PC-3 (cell line): ENCODE measurements at places on chromosomes 4 and X. TPM values are rescaled to one million over a fixed set of nuclear protein-coding genes. Genes with fewer than 3 reads are reported as not detected.

DNA sequence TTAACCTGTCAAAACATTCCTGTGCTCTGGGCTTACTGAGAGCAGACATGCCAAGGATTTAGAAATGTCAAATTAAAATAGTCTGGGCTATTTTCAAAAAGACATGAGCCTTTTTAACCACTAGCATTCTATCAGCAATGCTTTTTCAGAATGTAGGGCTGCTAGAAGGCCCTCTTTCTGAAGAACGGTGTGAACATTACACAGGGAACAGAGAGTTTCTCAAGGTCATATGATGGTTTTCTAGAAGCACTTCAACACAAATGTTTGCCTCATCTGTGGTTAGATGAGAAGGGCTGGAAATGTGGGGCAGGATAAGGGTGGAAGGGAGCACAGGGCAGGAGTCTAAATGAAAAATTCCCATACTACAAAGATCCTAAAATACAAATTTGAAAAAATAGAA is 39.3 kb downstream of the GRIA3 start:
- DNase-seq, result no peak

DNA sequence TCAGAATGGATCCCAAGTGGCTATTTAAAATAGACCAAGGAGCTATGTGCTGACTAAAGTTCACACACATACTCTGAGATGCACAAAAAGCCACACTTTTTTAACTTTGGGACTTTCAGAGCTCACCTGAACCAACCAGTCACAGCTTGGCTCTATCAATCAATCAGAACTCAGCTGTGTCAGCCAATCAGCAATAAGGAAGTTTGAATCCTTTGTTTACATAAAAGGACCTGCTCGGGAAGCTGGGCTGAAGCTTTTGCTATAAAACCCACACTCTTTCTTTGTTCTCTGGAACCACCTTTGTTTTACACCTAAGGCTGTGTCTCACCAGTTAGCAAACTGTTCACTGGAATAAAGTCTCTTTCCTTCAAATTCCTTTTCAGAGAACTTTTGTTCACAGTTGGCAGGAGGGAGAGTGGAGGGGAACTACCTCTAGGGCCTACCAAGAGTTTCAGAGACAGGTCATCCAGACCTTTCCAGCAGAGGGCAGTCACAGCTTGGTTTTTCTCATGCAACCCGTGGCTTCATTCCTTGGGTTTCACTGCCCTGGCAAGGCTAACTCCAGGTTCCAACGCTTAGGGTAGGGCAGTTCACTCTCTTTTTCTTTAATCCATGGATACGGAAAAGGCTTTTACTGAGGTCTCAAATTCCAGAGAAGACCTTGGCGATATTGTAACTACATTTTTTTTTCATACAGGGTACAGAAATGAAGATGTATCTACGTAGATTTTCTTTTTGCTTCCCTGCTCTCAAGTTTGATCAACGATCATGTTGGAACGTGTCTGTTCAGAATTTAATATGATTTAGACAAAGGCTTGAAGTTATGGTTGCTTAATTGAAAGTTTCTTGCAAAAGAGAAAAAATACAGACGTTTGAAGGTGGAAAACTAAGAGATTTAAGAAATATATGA is 80.7 kb downstream of the GPRIN3 start:
- DNase-seq, result peak; percentile 79

- DNase-seq, result peak; percentile 38
These were observed 120.2 kb upstream of the GK2 start for GRCh38 chr4:79528241-79528706.

- peak; percentile 32 for DNase-seq
These were observed 43.8 kb downstream of the ADGRL3 start for GRCh38 chr4:61243962-61244361.

DNA sequence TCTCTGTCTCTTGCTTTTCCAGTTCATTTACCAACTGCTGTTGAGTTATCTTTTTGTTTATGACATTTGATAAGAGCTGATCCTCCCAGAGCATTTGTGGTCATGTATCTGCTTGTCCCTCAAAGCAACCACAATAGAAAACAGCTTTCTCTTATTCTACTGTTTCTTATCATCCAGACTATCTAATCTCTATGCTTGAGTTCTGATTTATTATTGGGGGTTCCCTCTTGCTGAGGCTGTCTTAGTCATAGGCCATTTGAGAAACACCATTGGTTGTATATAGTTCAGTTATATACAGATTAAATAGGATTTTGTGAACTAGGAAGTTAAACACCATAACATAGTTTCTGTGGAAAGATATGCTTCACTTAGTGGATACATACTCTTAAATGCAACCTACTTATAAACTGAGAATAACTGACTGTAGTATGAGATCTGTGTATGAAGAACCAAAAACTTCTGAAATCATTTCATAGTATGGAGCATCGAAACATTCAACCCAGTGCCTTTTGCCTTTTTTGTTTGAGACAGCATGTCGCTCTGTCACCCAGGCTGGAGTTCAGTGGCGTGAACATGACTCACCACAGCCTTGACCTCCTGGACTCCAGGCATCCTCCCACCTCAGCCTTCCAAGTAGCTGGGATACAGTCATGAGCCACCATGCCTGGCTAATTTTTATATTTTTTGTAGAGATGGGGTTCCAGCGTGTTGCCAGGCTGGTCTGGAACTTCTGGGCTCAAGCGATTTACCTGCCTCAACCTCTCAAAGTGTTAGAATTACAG is 75.8 kb downstream of the STIM2 start:
- no peak for DNase-seq

DNA sequence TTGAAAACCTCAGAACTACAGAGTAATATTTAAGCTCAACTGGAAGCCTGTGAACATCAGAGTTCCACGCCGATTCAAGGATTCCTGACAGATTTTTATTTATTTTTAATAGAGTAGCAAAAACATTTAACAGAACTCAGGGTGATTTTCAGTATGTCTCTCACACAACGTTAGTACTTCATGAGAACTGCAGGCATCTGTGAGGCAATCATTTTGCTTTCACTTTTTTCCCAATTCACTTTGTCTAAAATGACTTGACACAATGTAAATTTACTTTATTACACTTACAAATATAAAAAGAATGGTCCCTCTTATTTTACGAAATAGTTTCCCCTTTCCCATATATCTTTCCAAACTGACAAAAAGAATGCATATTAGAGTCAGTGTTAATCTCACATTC is 869.5 kb upstream of the EPHA5 start:
- no peak for DNase-seq

- no peak for DNase-seq
These were observed 53.0 kb downstream of the HELT start for GRCh38 chr4:185071236-185071811.

DNA sequence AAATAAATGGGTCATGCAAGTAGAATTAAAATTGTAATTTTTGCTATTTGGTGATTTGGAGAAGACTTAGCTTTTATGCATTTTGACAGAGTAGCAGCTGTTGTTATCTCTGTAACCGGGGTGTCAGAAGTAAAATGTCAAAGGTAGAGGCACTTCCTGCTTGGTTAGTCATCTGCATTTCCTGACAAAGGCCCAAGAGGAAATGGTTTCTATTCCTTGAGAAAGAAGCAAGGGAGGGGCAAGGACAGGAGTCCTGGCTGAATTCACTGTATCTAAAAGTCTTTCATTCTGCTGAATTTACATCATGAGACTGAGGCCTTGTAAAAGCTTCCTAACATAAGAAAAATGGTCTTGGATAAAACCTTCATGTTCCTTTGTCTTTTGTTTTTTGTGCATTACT is 550.9 kb upstream of the BOD1L1 start:
- peak; percentile 68 for DNase-seq

DNA sequence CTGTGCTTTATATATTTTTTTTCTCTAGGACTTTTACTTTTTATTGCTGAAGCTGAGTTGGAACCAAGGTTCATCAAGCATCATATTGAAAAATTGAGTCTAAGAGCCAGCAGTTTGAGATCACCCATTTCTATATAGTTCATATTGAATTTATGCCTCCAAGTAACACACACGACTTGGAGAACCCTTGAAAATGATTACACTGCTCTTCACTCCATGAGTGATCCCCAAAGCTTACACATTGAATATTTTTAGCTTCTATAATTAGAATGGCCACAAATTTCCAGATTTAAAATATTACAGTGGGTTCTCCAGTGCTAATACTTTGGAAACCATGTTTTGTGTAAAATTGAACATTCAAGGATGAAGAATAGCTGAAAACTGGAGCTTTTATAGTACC is 144.4 kb upstream of the SLC4A4 start:
- DNase-seq, result no peak

The BCLAF3 gene
- total RNA-seq, result 5.4 and 6.9 TPM in 2 replicates

The CPLX1 gene
- total RNA-seq, result 0.87 and 2.6 TPM in 2 replicates

The NWD2 gene
- total RNA-seq, result under 0.01 and 0.06 TPM in 2 replicates

The CHIC1 gene
- total RNA-seq, result 2.4 and 3.8 TPM in 2 replicates

The DGKK gene
- total RNA-seq, result not detected in 2 replicates

The IL21 gene
- not detected in 2 replicates for total RNA-seq

The BBS12 gene
- 0.69 and 1.7 TPM in 2 replicates for total RNA-seq

The ARMCX2 gene
- 0.58 and 0.98 TPM in 2 replicates for total RNA-seq
